ENCODE measurements at places on chromosomes 13 and 19.

GRCh38 chr13:101942535-101943157 is 459.2 kb downstream of the FGF14 start:
- no peak for DNase-seq

DNA sequence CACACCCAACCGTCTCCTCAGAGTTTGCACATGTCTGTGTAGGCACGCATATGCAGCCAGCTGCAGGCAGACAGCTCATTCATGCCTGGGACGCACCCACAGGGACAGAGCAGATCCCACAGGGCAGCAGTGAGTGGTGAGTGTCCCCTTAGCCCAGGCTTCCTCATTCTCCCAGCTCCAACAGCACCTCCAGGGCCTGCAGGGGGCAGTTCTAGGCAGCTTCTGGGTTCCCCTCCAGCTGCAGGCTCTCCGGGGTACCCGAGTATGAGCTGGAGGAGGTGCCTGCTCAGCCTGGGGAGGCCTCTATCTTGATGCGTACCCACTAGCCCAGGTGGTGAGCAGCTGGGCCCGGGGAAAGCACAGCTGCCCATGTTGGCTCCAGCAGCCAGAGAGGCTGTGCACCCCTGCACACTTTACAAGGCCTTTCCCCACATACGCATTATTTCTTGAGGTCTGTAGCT is 1.3 kb upstream of the SHANK1 start:
- DNase-seq, result no peak

DNA sequence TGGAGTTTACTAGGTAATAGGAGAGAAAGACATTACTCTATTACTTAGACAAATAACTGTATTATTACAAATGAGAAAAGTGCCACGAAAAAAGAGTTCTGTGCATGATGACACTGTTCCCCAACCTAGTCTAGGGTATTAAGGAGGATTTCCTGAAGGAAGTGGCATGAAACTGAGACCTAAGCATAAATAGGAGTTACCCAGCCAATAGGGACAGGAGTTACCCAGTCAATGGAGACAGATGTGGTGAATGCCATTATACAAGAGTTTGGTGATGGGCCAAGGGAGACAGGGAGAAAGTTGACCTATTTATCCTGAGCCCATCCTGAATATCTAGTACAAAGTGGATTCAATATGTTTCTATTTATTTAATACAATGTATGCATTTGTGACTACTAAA is 65.4 kb downstream of the KL start:
- no peak for DNase-seq

- DNase-seq, result no peak
Measured at GRCh38 chr13:87582399-87582798, 88.8 kb upstream of the SLITRK5 start.

GRCh38 chr13:52454459-52454819 is 839 bp upstream of the CKAP2 start:
- no peak for DNase-seq

GRCh38 chr13:109700176-109700575 is 86.2 kb downstream of the IRS2 start:
- no peak for DNase-seq

DNA sequence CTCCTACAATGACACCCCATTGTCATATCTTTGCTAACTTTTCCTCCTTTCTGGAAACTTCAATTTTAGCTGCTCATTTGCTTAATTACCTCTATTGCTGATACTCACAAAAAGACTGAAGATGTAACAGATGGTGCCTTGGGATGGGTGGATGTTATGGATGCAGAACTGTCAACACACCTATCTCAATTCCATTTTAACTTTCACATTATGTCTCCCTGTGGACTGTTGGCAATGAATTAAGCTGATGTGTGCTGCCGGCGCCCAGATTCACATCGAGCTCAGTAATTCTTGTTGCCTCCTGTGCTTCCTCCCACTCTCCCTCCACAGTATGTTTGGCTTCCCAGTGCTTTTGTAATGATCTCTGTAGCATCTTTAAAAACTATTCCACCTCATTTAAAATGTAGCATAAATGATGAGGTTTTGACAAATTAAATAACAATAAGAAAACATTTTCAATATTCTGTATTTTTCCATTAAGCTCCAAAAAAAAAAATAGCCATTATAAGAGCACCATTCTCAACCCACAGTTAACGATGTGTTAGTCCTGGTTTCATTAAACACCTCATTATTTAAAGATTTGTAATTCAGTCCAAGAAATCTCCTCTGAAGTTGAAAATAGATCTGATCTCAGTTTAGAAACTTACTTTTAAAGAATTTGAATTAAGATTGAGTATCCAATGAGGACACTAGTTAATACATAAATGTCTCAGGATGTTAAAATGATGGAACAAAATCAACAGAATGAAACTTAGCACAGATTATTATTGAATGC is 99.9 kb upstream of the FAM216B start:
- DNase-seq, result no peak

DNA sequence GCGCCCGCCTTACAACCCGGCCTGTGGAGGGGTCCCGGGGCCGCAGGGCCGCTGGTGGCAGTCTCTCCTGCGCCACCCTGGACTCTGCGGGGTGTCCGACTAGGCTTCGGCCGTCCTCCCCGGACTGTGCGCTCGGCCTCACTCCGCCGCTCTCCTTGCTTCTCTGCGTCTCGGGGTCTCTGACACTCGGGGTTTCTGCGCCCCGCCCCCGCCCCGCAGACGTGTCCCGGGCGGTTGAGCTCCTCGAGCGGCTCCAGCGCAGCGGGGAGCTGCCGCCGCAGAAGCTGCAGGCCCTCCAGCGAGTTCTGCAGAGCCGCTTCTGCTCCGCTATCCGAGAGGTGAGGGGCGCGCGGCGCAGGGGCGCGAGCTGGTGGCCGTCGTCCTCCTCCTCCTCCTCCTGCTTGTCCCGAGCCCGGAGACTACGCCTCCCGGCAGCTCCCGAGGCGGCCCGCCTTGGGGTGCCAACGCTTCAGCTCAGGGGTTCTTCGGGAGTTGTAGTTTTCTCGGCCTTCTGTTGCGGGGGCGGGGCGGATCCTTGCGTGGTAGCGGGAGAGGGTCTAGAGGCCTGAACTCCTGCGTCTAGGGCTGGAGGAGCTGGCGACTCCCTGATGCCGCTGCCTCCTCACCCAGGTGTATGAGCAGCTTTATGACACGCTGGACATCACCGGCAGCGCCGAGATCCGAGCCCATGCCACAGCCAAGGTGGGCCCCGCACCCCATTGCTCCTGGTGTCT is 627 bp downstream of the LIN7B start:
- peak; percentile 54 for DNase-seq

- DNase-seq, result no peak
Measured at GRCh38 chr13:21218351-21219035, 42.0 kb downstream of the MRPL57 start.

DNA sequence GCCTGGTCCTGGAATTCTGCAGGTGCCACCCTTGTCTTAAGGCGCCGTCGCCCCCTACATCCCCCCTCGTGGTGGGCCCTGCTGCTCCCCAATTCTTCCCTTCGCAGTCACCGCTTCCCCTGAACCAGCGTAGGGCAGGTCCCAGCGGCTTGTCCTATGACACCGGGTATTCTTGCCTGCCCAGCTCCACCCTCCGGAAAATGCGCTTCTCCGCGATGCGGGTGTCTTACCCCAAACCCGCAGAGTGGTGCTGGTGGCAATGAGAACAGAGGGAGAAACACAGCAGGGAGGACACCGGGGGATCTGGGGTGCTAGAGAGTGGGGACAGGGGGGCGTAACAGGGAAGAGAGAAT is 9.0 kb downstream of the ZNF808 start:
- no peak for DNase-seq

GRCh38 chr19:48513289-48514122 is 1.9 kb upstream of the LMTK3 start:
- peak; percentile 66 for DNase-seq

DNA sequence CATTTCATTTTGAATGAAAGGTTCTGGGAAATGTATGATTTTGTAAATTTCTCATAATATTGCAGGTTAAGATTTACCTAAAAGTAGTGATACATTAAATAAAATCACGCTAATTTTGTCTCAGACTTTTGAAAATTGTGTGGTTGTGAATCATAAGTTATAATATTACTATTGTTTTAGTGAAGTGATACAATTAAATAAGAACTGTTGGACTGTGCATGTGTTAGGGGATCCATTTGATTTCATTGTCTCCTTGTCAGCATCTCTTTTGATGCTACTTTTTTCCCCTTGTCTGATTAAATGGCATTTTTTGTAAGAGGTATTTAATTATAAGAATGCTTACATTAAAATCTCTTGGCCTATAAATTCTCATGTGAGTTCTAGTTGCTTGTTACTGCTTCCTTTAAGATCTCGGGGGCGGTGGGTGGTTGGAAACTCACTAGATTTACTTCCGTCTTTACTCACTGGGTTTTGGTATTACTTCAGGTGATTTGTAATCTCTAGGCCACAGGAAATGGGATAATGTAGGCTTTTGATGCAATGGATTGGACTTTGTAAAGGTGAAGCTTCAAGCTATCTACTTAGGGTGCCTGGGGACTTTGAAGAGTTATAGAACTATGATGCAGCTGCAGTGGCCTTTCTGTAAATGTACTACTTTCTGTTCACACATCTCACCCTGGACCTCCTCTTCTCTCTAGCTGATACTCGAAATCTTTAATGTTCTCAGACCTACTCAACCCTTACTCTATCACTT is 66.5 kb downstream of the PAN3 start:
- peak; percentile 24 for DNase-seq

- DNase-seq, result no peak
Measured at GRCh38 chr19:44572581-44572900, 40.8 kb upstream of the IGSF23 start.

- no peak for DNase-seq
Measured at GRCh38 chr19:44636439-44637389, 7.0 kb upstream of the PVR start.

DNA sequence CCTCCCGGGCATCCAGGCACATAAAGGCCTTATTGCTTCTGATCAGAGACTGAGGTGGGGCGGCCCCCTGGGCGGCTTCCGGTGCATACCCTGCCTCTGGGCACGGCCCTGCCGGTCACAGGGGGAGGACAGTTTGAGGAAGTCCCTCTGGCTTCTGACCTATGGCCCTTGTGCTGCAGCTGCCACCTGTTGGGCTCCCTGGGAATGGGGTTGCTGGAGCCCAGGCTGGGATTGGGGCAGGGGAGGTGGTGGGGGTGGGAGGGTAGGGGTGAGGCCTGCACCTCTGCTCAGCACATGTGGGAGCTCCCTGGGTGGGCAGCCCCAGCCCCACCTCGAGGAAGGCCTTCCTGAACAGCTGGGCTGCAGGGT is 10.7 kb downstream of the ANO8 start:
- no peak for DNase-seq

GRCh38 chr13:41019578-41020347 is 647 bp upstream of the ELF1 start:
- no peak for DNase-seq

GRCh38 chr13:67554286-67554685 is 324.1 kb upstream of the PCDH9 start:
- no peak for DNase-seq

GRCh38 chr13:73060251-73061160 is 1.7 kb downstream of the KLF5 start:
- no peak for DNase-seq

DNA sequence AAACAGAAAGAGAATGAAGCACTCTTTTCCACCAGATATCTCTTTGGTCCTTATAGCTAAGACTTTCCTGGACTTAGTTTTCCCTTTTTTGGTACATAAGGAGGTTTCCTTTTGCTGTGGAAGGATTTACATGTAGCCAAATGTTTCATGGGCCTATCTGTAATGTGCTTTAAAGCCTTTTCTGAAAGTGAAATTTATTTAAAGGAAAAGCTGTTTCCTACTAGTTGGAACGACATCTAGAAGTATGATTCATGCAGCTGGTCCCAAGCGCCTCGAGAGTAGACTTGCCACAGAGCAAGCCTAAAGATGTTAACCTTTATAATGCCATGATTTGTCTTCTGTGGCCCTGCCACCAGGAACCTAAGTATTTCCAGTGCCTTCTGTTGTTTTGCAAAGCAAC is 390.3 kb downstream of the DLEU7 start:
- no peak for DNase-seq

GRCh38 chr19:16888629-16889365 is at the start of gene F2RL3:
F2RL3 (plus strand) TSS chr19:16888999; CDS start chr19:16889190, 191 bp downstream.
- DNase-seq, result no peak

GRCh38 chr19:11463391-11463790 is 17.5 kb downstream of the ELAVL3 start:
- DNase-seq, result no peak

DNA sequence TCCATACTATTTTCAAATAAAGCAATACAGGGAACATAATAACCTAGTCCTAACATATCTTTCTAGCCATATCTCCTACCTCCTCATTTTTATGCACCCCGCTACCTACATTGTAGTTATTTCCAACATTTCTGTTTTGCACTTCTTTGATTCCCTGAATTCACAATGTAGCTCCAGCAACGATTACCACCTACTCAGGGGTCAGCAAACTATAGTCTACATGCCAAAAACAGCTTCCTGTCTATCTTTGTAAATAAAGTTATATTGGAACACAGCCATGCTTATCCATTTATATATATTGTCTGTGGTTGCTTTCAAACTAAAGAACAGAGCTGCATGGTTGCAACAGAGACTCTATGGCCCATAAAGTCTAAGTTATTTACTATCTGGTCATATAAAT is 16.7 kb downstream of the MYCBP2 start:
- DNase-seq, result no peak

GRCh38 chr13:50222569-50223332 is 207.5 kb downstream of the KCNRG start:
- DNase-seq, result no peak

DNA sequence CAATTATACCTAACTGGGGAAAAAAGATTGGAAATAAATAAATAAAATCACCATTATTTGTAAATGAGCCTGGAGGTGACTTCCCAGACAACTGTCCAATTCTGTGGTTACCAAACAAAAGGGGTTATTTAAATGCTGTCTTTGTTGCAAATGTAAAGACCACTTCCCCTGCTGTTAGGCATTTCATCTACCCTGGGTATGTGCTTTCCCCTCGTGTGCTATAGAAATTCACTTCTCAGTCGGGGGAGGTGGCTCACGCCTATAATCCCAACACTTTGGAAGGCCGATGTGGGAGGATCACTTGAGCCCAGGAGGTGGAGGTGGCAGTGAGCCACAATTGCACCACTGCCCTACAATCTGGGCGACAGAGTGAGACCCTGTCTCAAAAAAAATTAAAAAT is 101.9 kb upstream of the AKAP11 start:
- no peak for DNase-seq

Measured in stimulated activated CD4-positive, alpha-beta T cell treated with anti-CD3 and anti-CD28 coated beads, Interleukin-4, amount 100 ng/mL, for 4 hours (primary cell).